Thoracic aorta (tissue), 2 donors: ENCODE measurements at places on chromosomes 7 and 10. TPM values are rescaled to one million over a fixed set of nuclear protein-coding genes. Genes with fewer than 3 reads are reported as not detected.

Gene PRSS37
- total RNA-seq = not detected

Gene IDE
- 39.1 TPM for total RNA-seq

Gene CALCR
- not detected for total RNA-seq

Gene TEX47
- not detected for total RNA-seq

Gene C10orf53
- not detected for total RNA-seq

Gene OPTN
- 70.3 TPM for total RNA-seq
